ENCODE measurements at places on chromosomes 7 and 10.

- peak; percentile 77 for DNase-seq
Observed at GRCh38 chr10:117360994-117361667, 14.1 kb downstream of the PDZD8 start.

GRCh38 chr7:84786073-84786472, 400.8 kb downstream of the SEMA3D start:
- no peak for DNase-seq

DNA sequence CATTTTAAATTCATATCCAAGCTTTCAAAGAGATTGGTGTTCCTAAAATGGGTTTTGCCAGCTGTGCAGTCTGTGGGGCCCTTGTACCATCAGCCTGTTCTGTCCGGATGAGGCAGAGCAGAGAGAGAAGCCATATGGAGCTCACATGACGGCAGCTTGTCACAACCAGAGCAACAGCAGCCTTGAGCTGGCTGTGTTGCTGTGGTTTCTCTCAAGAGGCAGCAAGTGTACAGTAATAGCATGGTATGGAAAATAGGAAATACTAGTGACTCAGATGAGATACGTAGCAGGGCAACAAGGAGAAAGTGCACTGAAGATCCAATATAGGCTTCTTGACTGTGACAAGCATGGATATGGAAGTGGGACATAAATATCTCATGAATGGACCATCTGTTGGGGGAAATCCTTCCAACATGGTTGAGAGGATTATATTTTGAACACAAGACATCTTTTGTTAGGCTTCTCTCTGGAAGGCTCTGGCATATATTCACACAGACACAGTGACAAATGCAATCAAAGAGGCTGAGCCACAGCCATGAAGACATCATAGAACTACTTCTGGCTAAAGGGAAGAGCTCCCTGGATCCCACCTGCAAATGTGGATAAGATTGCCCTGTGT, 251.0 kb upstream of the TAC1 start:
- no peak for DNase-seq

GRCh38 chr7:132579260-132579899, 3.1 kb upstream of the PLXNA4 start:
- no peak for DNase-seq

- DNase-seq = no peak
Observed at GRCh38 chr10:34885898-34886297, 70.8 kb upstream of the PARD3 start.

DNA sequence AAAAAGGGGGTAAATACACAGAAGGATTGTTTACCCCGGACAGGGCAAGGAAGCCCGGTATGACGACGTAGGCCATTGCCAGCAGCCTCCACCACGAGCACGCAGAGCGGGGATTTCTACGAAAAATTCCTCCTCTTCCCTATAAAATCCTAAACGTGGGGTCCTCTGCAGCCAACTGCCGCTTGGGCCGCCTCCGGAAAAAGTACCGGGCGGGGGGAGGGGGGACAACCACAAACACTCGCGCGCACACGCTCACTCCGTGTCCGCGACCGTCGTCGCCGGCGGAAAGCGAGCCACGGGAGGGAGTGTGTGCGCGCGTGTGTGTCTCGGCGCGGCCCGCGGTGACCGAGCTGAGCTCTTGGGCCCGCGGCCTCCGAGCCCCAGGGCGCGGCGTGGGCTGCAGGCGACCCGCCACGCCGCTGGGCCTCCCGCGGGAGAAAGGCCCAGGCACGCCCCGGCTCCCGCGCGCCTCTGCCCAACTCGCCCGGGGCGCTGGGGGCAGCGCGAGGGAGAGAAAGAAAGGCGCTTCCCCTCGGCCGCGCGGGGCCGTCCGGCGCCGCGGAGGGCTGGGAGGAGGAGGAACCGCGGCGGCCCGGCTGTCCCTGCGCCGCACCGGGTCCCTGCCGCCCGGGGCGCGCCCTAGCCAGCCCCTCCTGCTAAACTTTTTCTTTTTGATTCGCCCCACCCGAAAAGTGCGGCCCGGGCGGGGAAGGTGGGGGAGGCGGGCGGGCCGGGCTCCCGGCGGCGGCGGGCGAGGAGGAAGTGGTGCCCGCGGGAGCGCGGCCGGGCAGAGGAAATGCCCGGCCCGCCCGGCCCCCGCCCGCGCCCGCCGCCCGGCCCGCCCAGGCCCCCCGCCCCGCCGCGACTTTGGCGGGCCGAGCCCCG, 1.5 kb downstream of the CTBP2 start:
- peak; percentile 47 for DNase-seq

DNA sequence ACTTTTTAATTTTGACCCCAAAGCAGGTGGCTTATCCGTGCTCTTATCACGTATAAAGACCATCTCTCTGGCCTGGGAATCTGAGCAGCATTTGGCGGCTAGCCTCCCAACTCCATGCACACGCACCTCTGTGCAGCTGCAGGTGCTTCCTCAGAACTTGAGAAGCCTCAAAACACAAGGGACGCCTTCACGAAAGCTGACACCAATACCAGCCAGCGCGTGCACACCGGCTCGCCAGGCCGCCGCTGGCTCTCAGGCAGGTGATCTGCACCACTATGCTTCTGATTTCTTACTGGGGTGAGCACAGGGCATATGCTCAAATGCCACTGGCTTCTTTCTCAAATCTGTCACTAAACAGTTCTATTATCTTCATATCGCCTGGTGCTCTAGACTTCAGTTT, 145.0 kb downstream of the PARD3 start:
- DNase-seq = no peak

DNA sequence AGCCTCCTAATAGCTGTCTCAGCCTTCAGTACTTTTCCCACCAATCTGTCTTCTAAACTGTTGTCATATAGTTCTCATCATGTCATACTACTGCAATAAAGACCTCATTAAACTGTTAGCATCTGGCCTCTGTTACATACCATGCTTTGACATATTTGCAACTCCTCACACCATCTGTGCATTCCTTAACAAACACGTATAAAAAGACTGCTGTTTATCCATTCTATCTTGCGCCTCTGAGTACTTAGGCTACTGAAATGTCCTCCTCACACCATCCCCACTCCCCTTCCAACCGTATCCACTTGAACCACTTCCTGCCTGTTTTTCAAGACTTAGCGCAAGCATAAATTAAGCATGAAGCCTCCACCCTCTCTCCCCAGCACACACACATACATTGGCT, 41.6 kb downstream of the SLC16A9 start:
- DNase-seq = no peak

GRCh38 chr7:20798694-20799121, 12.0 kb upstream of the SP8 start:
- no peak for DNase-seq

DNA sequence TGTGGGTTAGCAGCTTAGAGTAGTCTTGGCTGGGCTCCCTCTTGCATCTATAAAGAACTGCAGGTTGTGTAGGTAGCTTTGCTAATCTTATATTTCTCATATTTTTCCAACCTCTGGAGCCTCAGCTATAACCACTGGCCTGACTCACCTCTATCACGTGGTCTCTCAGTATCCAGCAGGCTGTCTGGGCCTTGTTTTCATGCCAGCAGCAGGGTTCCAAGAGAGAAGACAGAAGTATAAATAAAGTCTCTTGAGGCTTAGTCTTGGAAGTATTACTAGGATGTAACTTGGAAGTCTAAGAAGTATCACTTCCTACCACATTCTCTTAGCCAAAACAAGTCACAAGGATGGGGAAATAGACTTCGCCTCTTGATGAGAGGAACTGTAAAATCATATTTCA, 73.3 kb downstream of the WIPF3 start:
- DNase-seq = peak; percentile 49

DNA sequence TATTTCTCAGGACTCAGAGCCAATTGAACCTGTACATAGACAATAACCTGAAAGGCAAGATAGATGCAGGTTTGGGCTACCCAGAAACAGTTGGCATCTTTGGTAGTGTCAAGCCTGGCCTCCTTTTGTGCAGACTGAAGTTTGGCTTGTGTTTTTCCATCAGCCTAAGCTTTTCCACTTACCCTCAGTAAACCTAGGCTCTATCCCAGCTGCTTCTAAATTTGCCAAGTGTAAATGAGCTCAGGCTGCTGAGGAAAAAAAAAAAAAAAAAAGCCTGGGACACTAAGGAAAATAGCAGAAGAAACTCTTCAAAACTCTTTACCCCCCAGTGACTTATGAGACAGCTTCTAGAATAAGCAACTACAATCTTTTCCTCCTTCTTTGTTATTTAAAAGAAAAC, 316.3 kb upstream of the SORCS1 start:
- no peak for DNase-seq

GRCh38 chr7:98115746-98116525, 9.3 kb downstream of the LMTK2 start:
- DNase-seq = no peak

DNA sequence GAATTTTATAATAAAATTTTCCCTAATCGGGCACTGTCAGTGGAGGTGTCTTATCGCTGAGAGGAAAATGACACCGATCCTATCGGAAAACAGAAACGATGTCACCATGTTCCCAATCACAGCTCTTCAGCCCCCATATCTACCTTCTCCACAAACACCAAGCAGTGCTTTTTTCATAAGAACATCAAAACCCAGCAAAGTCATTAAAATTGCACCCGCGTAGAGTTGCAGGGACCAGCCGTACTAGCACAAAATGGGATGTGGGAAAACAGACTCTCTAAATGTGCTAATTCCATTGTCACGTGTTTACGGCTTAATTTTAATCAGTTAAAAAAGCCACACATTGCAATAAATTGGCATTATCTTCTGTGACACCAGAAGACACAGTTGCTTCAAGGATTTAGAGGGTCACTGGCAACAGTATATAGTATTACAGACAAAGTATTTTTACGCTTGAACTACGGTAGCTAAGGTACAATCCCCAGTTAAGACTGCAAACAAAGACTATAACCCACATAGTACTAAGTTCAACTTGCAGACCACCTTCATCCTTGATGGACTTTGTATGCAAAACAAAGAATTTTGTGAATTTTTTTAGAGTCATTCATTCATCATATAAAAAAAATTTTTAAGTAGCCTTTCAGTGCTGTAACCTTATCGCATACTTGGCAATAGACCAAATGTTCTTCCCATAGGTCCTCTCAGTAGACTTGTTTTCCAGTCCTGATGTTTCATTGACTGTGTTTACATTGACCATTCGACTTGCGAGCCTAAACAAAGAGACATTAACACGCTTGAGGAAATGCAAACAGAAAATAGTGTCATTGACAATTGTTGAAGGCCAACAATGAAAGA, 116.0 kb downstream of the VTI1A start:
- DNase-seq = peak; percentile 35
